ENCODE measurements at places on chromosomes 16 and 17.

- no peak for DNase-seq
Observed at GRCh38 chr17:66667491-66668030, 167.4 kb upstream of the CACNG5 start.

- DNase-seq, result no peak
Observed at GRCh38 chr17:43784068-43784467, 3.8 kb downstream of the CFAP97D1 start.

GRCh38 chr17:51351890-51352289, 91.5 kb downstream of the UTP18 start:
- no peak for DNase-seq

DNA sequence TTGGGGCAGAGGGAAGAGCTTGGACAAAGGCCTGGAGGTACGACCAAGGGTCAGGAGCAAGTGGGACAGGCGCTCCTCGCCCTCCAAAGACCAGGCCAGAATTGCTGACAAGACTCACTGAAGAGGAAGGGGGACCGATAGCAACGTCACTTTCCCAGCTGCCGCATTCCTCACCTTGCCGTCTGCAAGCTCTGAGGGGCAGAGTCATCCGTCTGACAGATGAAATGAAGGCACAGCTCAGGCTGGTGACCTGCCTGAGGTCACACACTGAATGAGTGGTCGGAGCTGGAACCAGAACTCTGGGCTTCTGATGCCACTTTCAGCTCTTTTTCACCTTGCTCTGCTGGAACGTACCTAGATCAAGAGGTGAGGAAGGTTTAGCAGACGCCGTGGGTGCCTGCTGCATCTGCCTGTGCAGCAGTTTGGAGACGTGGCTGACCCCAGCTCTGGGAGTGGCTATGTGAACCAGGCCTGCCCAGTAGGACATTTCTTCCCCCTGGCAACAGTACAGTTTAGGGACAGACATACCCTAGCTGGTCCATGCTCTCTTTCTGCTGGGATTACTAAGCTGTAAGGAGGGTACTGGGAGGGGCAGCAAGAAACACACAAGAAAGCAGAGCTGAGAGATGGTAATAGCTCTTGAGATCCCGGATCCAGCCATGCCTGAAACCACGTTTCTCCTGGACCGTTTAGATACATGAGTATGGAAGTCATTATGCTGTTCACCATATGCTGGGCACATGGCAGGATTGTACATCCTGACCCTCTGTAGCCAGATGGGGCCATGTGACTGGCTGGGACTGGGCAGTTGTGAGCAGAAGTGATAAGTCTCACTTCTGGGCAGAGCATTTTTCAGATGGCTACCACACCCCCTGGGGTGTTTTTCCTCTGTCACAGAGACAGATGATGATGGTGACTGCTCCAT, 50.9 kb downstream of the IL21R start:
- no peak for DNase-seq

- no peak for DNase-seq
Observed at GRCh38 chr17:62692159-62692651, 64.7 kb downstream of the MRC2 start.

DNA sequence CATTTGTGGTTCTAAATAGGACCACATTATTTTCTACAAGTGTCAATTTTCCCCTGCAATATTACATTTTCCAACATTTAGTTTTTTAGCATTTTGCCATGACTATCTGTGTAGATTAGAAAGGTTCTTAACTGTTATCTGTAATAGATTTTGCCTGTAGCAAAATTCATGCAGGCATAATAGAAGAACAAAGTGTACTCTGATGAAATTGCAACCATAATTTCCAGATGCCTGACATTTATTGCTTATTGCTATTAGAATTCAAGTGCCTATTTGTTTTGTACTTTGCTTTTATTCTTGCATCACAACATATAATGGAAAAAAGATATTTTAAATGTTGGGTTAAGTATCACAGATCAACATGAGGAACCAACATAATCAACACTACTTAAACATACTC, 337.7 kb downstream of the TOX3 start:
- no peak for DNase-seq

DNA sequence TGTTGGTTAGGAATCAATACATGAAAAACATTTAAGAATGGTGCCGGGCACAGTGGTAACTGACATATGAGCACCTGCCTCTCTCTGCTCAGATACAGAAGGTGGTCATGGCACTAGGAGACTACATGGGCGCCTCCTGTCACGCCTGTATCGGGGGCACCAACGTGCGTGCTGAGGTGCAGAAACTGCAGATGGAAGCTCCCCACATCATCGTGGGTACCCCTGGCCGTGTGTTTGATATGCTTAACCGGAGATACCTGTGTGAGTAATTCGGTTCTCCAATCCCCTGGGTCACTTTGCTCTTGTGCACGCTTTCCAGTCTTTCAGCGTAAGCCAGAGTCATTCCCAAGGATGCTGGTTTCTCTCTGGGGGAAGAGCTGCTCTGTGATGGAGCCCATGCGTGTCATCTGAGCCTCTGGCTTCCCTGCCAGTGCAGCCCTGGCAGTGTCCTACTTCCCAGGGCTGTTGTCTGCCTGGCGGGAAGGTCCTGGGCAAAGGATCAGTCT, 3.0 kb upstream of the CD68 start:
- DNase-seq, result no peak

DNA sequence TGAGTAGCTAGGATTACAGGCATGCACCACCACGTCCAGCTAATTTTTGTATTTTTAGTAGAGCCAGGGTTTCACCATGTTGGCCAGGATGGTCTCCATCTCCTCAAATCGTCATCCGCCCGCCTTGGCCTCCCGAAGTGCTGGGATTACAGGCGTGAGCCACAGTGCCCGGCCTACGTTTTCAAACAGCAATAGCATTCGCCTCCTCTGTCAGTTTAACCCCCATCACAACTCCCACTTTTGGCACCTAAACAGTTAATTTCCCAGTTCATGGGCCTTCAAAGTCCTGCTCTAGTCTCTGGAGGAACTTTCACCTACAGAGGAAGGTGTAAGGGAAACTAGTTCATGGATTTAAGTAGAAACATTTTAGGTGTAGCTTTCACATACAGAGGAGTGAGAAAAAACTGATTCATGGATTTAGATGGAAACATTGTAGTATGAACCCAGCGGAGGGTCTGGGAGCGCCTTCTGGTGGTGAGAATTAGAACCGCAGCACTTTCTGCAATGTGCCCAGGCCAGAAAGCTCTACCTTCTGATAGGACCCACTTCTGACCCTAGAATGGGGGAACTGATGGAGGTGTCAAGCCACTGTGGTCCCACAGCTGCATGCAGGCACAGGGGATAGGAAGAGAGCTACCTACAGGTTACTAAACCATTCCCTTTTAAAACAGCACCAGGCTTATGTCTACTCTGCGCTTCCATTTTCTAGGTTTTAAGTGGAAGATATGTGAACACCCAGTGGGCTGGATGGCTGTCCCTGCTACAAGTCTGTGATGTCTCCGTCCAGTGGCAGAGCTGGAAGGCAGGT, 12.0 kb upstream of the MEOX1 start:
- peak; percentile 69 for DNase-seq

DNA sequence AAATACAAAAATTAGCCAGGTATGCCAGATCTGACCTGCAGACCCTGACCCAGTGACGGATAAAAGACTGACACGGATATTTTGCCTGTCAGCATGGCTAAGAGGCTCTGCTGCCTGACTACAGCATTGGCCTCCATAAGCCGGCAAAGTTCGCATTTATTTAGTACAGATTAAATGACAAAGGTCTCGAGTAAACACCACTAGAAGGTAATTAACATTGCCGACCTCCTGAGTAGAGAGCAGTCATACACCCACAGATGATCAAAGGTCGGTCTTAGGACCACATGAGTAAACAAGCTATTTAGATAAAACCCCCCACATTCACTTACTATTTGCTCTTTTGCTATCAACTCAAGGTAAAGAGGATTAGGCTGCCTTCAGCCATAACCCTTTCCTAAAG, 55.7 kb downstream of the KNOP1 start:
- no peak for DNase-seq

- no peak for DNase-seq
Observed at GRCh38 chr17:6796887-6797490, 21.0 kb downstream of the FBXO39 start.

DNA sequence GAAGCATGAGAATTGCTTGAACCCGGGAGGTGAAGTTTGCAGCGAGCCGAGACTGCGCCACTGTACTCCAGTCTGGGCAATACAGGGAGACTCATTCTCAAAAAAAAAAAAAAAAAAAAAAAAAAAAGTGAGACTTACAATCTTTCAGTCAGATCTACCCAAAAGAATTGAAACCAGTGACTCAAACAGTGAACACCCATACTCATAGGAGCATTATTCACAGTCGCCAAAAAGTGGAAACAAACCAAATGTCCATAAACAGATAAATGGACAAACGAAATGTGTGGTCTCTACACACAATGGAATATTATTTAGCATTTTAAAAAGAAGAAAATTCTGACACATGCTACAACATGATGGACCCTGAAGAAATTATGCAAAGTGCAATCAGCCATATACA, 9.1 kb upstream of the SCNN1B start:
- no peak for DNase-seq

- DNase-seq, result no peak
Observed at GRCh38 chr16:83211711-83212110, 584.9 kb downstream of the CDH13 start.

- DNase-seq, result no peak
Observed at GRCh38 chr17:17434477-17434876, 42.3 kb upstream of the MED9 start.

DNA sequence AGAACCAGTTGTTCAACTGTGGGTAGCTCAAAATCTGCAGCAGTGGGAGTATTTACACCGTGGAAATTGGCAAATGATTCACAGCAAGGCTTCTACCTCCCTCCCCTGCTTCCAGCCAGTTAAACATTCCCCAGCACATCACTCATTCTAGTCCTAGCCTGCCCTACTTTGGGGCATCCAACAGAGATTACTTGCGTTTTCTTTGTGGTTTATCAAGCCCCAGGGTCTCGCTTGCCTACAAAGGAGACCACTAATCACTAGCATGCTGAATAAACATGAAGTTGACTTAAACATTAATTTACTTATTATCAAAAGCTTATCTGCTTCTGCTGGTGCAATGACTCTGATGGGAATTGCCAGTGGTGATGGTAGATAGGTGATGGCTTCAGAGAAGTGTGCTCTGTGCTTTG, 94.5 kb downstream of the MARF1 start:
- DNase-seq, result peak; percentile 72

GRCh38 chr17:7261379-7262191, 693 bp downstream of the CLDN7 start:
- DNase-seq, result no peak

DNA sequence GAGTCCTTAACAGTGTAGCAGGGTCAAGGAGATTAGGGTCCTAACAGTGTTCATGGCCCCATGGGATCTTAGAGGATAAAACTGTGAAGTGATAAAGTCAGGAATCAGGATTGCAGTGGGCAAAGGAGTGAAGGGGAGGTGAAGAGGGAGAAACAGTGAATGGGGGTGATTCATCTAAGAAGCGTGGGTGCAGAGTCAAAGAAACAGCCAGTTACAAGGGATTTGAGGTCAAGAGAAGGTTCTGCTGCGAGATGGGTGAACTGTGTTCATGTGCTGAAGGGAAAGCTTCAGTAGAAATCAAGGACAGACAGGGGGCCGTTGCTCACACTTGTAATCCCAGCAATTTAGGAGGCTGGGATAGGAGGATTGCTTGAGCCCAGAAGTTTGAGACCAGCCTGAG, 5.9 kb downstream of the GTF3C1 start:
- DNase-seq, result no peak

- no peak for DNase-seq
Observed at GRCh38 chr16:56278196-56278855, 87.0 kb downstream of the GNAO1 start.
